LHCN-M2 (cell line): ENCODE measurements at places on chromosomes 12 and 14. TPM values are rescaled to one million over a fixed set of nuclear protein-coding genes. Genes with fewer than 3 reads are reported as not detected.
A peak's percentile ranks its signal among the peaks of the same experiment; 100 is the strongest.

Gene FAIM2
- 4.1 and 4.2 TPM in 2 replicates for total RNA-seq

Gene UBC
- 1,439 and 1,479 TPM in 2 replicates for total RNA-seq

Gene FOS
- 5.6 and 8.9 TPM in 2 replicates for total RNA-seq

Gene KRT78
- not detected in 2 replicates for total RNA-seq

Gene PRB2
- total RNA-seq = not detected in 2 replicates

Gene KRT79
- total RNA-seq = not detected in 2 replicates

Gene NID2
- total RNA-seq = 11.1 and 13.3 TPM in 2 replicates

Gene KRT83
- total RNA-seq = not detected in 2 replicates

- DNase-seq = peak; percentile 43
Measured at GRCh38 chr14:39229222-39229543, 4.5 kb upstream of the MIA2 start.

DNA sequence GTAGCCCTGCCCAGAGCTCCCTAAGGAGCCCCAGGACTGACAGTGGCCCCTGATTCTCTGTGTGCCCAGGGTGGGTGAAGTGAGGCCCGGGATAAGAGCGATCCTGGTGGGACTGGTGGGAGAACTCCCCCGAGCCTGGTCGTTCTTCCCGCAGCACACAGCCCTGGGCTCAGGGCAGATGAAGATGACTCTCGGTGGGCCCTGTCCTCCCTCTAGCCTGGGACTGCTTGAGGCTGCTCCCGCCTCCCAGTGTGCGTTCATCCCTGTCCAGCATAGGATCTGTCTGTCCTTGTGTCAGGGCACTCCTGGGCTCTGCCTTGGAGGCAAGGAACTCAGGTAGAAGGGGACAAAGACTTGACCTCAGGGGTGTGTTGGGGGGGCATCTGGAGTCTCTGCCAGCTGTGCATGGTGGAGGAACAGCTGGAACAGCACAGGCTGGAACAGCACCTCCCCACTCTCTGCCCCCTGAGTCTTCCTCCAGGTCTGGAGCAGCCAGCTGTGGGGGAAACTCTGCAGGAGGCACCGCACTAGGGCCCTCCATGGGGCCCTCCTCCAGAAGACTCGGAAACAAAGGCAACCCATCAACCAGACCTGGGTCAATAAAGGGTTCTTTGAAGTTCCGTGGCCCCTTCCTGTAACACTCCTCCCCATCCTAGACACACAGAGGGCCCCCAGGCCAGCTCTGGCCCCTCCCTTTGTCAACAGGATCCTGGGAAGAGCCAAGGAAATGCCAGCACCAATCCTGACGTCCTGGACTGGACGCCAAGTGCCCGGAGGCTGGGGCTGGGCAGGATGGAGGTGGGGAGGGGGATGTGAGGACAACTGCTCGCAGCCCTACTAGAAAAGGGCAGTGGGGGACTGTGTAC lies 15.9 kb downstream of the FAIM2 start:
- no peak for DNase-seq

GRCh38 chr12:29750131-29750927 lies 33.4 kb downstream of the TMTC1 start:
- no peak for DNase-seq

GRCh38 chr14:65034021-65034420 lies 47.3 kb downstream of the FNTB start:
- DNase-seq = no peak

DNA sequence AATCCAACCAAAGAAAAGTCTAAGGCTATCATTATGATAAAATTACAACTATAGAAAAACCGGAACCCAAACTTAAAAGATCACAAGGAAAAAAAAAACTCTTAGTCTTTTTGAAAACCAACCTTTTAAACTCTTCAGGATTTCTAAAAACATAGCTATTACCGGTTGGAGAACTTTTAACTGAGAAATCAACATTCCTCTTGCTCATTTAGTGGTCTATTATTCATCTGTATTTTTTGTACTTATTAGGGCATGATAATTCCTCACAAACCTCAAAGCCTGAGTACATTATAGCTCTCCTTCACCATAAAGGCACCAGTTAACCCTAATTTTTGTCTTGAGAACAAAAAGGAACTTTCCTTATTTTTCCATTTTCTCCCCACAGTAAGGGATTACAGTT lies 10.4 kb downstream of the LUM start:
- peak; percentile 51 for DNase-seq

- DNase-seq = no peak
Measured at GRCh38 chr12:48980953-48981756, 3.0 kb downstream of the WNT1 start.

- peak; percentile 84 for DNase-seq
Measured at GRCh38 chr12:9687228-9687627, 17.7 kb downstream of the CLEC2D start.

- no peak for DNase-seq
Measured at GRCh38 chr12:16692099-16692498, 86.1 kb upstream of the LMO3 start.

DNA sequence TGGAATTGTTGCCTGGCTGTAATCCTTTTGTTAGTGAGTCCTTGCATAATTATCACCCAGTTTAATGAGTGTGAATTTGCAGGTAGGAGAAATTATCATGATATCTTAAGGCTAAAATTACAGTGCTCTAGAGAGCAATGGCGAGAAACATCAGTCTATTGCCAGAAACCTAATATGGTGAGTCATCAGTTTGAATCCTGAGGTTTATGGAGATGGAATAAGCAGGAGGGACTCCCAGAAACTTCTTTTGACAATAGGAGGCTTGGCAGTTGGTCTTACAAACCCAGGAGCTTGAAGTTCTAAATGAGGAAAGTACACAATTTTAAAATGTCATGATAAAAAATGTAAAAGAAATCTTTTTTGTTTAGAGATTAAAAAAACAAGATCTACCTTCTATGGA lies 31.5 kb upstream of the CRADD start:
- DNase-seq = peak; percentile 58

DNA sequence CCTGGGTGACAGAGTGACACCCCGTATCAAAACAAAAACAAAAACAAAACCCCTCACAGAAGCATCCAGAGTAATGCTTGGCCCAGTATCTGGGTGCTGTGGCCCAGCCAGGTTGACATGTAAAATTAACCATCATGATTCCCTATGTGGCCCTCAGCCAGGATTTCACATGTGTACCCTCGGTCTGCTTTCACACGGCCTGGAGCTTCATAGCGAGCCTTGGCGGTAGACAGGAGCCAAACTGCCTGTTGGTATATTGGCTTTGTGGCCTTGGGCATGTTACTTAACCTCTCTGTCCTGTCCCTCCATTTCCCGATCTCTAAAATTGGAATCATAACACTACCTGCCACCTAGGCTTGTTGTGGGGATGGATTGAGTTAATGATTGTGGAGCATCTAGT lies 65.5 kb downstream of the ADCK1 start:
- DNase-seq = no peak

- no peak for DNase-seq
Measured at GRCh38 chr12:28603801-28604200, 413.5 kb downstream of the CCDC91 start.
